ENCODE measurements at places on chromosomes 2 and 18.

- no peak for DNase-seq
Observed at GRCh38 chr2:181575024-181575649, 81.8 kb downstream of the CERKL start.

- no peak for DNase-seq
Observed at GRCh38 chr18:57900906-57901435, 97.9 kb upstream of the ATP8B1 start.

GRCh38 chr2:85770786-85771409, 17.1 kb downstream of the ATOH8 start:
- DNase-seq, result no peak

GRCh38 chr2:221289846-221290245, 282.3 kb downstream of the EPHA4 start:
- no peak for DNase-seq

GRCh38 chr2:238431456-238431855, 4.7 kb downstream of the ASB1 start:
- DNase-seq, result no peak

DNA sequence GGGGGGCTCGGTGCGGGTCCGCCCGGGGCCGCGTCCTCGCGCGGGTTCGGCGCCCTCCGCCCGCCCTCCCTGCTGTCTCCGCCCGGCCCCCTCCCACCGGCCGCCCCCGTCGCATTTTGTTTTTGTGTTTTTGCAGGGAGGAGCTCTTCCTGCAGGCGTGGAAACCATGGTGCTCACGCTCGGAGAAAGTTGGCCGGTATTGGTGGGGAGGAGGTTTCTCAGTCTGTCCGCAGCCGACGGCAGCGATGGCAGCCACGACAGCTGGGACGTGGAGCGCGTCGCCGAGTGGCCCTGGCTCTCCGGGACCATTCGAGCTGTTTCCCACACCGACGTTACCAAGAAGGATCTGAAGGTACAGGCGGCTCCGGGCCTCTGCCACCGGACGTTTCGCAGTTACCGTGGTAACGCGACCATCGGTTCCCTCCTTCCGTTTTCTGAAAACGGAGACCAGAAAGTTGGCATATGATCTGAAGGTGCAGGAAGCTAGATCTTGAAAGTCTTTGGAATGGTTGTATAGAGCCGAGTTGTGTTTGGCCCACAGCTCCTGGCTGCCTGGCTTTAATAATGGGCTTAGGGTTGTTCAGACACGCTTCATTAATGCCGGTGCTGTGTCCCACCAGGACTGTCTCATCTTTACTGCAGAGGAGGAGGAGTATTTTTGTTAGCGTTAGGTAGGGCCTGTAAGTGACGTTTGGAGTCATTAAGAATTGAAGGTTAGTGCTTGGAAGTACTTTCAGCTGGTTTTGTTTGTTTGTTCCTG, 891 bp downstream of the KDM3A start:
- peak; percentile 48 for DNase-seq

DNA sequence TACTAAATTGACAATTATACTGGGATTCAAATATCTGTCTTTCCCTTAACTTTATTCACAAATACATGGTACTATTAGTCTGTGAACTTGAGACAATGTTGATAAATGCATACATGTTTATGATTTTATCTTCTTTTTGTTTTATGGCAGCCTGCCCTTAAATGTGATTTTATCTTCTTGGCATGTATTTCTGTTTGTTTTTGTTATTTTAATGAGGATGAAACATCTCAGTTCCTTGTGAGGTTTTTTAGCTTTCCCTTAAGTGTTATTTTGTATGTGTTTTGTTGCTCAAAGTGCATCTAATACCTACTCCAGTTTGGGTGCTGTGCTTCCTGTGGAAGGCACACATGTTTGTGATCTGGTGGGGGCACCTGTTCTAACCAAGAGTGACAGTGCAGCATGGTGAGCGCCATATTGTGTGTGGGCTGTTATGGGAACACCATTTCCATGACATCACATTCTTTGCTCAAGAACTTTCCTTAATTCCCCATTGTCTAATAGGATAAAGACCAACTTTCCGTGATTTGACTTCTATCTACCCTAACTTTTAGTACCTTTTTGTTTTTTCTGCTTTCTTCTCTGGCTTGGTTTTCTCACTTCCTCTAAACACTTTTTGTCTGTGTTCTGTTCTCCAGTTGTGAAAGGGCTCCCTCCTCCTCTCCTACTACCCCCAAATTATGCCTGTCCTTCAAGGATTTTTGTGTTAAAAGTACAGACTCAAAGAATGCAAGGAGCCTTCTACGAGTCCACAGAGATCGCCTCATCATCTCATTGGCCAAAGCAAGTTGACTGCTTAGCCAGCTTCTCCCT, 162.1 kb upstream of the TTC39C start:
- DNase-seq, result no peak

GRCh38 chr2:111226876-111227700, 106.4 kb downstream of the BCL2L11 start:
- DNase-seq, result no peak

DNA sequence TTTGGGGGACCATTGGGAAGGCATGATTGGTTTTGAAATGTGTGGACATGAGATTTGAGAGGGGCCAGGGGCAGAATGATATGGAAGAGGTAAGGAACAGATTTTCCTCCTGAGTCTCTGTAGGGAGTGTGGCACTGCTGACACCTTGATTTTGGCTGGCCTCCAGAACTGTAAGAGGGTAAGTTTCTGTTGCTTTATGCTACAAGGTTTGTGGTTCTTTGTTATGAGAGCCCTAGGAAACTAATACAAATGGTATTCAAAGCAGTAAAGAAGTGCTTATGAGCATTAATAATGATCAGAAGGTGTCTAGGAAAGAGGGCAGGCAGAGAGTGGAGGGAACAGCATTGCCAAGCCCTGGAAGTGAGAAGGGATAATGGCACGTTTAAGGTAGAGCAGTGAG, 574.3 kb upstream of the NXPH2 start:
- DNase-seq, result no peak

DNA sequence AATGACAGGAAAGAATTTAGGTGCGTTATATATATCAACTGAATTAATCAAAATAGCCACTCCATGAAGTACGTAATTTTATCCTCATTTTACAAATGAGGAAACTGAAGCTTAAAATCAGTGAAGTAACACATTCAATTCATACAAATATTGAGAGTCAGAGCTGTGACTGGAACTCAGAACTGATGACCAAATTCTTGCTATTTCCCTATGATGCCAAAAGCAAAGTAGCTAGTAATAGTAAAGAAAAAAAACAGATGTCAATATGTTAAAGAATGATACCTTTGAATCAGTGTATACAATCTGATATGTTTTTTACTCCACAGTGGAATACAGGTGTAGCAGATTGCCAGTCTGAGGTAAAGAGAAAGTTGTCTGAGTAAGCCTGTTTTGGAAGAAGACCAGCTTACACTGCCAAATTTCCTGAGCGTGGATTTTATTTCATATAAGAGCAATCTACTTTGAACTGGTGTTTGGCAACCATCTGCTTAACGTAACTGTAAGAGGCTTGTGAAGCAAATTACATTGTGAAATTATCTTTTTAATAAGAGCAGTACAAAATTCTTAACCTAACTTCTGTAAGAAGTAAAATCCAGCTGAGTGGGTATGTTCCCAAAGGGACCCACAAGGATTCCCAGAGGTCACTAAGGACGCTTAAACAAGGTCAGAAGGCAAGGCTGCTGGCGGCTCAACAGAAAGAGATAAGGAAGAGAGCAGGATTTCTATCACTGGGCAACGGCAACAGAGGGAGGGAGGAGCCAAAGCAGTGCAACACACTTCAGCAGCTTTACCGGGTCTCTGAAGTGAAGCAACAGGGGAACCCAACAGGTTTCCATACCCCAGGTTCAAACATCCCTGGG, 85.6 kb downstream of the IKZF2 start:
- no peak for DNase-seq

GRCh38 chr2:176390276-176391147, 121.3 kb downstream of the MTX2 start:
- DNase-seq, result no peak

- DNase-seq, result no peak
Observed at GRCh38 chr2:3491306-3491705, 28.0 kb downstream of the ADI1 start.

- DNase-seq, result no peak
Observed at GRCh38 chr2:84493514-84493913, 22.8 kb upstream of the DNAH6 start.

- DNase-seq, result no peak
Observed at GRCh38 chr2:55235724-55236538, 3.4 kb downstream of the RPS27A start.

DNA sequence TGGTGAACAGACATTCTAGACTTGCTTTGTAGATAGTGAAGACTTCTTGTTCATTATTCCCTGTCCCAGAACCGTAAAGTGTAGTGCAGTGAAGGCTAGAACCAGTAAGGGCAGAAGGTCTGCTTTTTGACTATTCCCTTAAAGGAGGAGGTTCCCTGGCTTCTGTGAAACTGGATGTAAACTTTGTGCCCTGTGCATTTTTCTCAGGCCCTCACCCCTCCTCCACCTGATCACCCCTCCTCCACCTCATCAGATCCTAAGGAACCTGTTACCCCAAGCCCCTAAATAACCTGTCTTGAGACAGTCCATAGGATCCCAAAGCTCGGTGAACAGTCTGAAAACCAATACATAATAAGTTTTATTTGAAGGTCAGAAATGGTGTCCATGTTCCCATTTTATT, 33.7 kb downstream of the SFT2D3 start:
- DNase-seq, result no peak

- no peak for DNase-seq
Observed at GRCh38 chr2:104758199-104758620, 95.7 kb upstream of the POU3F3 start.

- no peak for DNase-seq
Observed at GRCh38 chr18:6537475-6537874, 122.8 kb upstream of the L3MBTL4 start.

GRCh38 chr2:24734741-24735140, 58.5 kb downstream of the PTRHD1 start:
- DNase-seq, result no peak

DNA sequence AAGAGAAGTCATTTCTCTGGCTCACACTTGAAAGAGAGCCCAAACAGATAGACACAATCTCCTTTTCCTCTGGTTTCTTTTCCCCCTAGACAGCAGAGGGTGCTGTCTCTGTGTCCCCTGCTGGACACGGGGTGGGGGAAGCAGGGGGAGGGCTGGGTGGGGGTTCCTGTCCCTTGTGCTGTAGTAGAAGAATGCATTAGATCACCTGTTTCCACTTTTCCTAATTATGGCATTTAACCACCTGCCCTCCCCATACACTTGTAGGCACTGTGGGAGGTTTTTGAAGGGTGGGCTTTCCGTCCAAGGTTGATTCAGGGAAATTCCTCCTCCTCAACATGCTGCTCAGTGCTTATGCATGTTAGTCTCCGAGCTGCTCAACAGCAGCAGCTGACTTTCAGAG, 206.2 kb upstream of the EPAS1 start:
- DNase-seq, result no peak

DNA sequence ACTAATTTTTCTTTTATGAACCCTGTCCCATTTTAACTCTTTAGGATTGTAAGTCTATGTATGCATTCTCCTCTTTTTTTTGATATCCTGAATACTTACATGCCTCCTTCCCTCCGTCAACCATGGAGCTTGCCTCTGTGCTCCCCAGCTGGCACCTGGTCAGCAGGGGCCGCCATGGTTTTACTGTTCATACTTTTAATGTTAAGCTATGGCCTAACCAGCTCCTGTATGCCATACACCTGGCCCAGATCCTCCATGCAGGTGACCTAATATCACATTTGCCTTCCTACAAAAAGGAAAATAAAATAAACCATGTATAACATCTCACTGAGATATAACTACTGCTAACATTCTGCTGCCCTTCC, 283.1 kb upstream of the TRIB2 start:
- DNase-seq, result no peak

DNA sequence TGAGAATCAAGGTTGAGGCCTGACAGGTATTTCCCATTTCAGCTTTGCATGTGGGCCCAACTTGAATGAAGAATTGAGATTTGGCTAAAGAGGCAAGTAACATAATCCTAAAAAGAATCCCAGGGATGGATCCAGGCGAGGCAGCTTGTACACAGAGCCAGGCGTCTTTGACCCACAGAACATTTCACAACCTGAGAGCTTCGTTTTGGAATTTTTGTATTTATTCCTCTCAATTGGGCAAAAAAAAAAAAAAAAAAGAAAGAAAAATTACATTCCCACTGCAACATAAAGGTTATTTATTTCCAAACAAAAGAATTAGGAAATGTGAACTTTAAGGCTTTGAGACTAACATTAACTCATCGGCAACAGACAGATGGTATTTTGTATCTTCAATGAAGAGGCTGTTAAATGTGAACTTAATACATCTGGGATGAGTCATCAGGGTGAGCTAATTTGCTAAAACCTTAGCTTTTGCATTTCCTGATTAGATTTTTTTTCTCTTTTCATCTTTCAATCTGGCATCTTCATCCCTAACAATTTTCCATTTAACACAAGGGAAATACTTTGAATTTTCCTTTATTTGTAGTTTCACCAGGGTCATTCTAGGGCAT, 478.5 kb upstream of the TNP1 start:
- DNase-seq, result no peak

DNA sequence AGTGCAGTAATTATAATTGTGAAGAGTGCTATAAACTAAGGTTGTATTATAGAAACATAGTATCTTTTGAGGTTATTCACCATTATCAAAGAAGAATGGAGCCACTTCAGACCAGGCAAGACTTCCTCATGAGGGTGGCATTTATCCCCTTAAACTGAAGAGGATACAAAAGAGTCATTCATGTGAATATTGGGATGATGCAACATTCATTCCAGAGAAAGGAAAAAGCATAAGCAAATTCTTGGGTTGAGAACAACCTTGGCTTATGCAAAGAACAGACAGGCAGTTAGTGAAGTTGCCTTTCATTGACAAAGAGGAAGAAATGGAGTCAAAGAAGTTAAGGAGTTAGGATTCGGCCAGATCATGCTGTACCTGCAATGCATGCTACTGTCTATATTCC, 682.5 kb downstream of the MBD2 start:
- DNase-seq, result no peak

- DNase-seq, result no peak
Observed at GRCh38 chr2:231644426-231644825, 51.8 kb downstream of the TEX44 start.

- no peak for DNase-seq
Observed at GRCh38 chr18:52337276-52337675, 2.7 kb upstream of the DCC start.

DNA sequence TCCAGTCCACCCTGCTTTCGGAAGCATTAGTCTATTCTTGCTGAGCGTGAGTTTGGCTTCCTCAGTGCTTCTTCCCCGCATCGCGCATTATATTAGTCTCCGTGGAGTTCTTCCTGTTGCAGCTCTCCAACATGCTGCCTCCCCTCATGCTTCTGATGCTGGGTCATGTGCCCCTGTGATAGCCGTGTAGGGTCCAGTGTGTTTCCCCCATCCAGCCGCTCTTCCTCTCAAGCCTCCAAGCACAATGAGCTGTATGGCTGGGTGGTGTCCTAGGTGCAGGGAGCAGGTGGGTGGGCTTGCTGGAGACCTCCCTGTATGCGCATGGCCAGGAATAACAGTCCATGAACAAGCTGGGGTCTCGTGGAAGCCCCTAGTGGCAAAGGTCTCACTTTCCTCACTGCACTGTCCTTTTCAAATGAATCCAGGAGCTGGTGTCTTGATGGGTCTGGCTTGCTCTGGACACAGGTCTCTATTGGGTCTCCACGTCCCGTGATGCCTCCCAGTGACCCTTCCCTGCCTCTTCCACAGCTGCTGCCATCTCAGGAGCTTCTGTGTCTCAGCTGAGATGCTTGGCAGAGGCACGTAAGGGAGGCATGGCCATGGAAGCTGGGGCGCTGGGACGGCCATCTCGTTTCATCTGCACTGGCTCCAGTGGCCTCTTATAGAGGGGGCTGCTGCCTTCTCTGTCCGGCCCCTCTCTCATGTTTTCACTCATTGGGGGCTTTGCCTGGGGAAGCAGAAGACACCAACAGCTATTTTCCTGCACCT, 54.8 kb upstream of the HDAC4 start:
- DNase-seq, result peak; percentile 24

Data from breast epithelium (tissue), 4 donors.